ENCODE measurements at places on chromosomes 2 and 18.

DNA sequence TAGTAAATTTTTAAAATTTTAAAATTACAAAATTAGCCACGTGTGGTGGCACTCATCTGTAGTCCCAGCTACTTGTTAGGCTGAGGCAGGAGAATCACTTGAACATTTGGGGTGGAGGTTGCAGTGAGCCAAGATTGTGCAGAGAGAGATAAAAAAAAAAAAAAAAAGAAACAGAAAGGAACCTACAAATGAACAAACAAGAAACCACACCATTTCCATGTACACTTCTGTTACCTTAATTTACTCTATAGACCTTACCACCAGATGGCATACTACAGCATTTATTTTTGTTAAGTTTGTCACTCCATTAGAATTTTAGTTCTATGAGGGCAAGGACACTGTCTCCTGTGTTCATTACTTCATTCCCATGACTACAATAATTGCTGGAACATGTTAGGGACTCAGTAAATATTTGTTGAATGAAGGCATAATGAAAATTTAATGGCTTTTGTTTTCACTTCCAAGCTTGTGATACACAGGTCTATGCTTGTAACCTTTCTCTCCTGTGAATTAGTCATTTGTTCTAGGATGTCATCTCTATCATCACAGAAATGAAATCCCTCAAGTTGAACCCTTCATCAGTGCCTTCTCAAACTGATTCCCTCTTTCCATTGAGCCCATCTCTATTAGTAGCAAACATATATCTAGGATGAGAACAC is 76.0 kb downstream of the ARHGAP15 start:
- no peak for DNase-seq

DNA sequence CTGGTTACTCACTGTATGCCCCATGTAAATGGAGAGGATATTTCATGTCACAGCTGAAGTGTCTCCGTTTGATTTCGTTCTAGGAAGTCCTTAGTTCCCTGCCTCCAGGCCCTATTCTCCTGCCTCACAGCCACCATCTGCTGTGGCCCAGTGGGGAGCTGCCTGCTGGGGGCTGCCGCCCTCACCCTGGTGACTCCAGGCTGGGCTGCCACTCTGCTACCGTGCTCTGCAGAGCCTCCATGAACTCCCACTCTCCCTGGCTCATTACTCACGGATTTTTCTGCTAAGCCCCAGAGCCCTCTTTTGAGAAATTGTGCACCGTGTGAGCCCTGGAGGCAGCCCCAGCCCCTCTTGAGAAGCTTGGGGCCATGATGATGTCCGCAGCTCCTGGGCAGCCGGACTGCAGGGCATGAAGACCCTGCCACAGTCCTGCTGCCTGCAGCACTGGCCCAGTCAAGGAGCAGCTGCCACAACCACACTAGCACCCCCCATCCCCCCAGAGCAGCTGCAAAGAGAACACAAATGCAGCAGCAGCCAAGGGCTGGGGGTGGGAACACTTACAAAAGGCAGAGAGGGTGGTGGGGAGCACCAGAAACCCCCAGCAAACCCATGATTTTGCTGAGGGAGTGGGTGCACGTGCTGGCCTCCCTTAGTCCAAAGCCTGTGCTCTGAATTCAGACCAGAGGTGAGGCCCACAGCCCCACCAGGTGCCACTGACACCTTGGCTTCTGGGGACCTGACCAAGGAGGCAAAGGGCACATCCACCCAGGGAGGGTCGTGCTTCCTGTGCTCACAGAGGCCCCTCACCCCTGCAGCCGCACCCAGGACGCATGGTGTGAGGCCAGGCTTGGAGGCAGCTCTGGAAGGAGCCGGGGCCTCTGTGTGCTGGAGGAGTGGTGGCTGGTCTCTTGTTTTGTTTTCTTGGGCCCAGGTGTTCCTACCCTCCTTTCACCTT is 270.2 kb upstream of the RAB6C start:
- no peak for DNase-seq

- no peak for DNase-seq
These were observed 118.5 kb downstream of the GALNT3 start for GRCh38 chr2:165675551-165675968.

DNA sequence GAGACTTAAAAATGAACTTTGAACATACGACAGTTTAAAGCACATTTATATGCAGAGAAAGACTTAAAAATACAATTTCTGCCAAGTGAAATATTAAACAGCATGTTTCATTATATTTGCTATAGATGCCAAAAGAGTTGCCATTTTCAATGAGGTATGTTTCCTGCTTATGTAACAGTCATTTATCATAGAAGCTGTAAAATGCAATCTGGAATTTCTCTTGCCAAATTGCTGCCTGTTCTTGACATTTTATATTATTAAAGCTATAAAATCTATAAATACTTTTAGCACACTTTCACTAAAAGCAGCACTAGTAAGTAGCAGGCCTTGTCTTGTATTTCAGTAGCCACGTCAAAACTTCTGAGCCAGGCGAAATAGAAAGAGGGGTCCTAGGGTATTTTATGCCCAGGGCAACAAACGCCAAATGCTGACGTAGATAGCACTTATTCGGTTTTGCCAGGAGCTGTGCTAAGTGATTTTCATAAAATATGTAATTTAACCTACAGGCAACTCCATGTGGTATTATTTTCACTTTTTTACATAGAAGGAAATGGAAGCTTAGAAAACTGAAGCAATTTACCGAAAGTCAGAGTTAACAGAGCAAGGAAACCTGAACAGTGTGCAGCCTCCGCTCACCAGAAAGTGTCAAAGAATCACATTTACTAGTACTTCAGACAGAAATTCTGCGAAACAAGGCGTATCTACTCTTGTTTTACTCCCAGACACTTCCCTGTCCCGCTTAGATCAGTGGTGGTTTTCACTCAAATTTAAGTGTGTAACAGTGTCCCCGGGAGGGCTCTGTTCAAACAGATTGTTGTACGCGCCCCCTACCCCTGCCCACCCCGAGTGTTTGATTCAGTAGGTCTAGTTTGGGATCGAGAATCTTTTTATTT is 1.2 kb upstream of the CYP20A1 start:
- DNase-seq = no peak

All from stimulated activated CD4-positive, alpha-beta T cell treated with anti-CD3 and anti-CD28 coated beads, Interleukin-1b, Interleukin-23, amount 100 ng/mL, for 1 hour (primary cell).